ENCODE measurements at places on chromosomes 7 and 10. TPM values are rescaled to one million over a fixed set of nuclear protein-coding genes. Genes with fewer than 3 reads are reported as not detected.

DNA sequence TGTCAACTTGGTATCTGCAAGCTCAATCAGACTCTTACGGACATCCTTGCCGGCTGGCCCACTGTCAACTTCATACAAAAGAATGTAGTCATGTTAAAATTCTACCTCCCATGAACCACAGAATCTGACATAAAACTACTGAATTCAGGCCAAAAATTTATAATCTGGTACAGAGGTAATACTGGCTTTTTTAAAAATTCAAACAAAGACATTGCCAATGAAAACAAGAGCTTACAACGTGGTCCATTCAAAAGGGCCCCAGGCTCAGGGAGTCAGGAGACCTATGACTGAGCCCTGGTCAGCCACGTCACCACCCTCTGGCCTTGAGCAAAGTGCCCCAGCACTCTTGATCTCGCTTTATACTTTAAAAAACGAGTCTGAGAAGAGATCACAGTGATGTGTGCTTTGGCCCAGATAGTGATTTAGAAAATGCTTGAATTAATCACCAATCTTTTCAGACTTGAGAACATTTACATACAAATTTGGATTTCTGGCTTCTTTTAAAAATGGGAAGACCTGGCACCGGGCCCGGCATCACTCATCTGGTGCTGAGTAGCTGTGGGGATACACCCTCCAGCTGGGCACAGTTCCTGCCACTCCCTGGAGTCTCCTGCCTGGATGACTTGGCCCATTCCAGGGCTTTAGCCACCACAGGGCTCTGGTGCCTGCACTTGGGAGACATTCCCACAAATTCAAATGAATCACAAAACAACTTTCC is 94.1 kb downstream of the PIP4K2A start:
- DNase-seq = no peak

DNA sequence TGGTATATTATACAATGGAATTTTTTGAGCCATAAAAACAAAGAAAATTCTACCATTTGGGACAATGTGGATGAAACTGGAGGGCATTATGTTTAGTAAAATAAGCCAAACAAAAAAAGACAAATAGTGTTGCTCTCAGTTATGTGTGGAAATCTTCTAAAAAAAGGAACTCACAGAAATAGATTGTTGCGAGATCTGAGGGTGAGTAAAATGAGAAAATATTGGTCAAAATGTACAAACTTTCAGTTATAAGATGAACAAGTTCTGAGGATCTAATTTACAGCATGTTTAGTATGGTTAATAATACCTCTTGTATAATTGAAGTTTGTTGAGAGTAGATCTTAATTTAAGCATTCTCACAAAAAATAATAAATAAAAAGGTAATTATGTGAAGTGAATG is 291.2 kb downstream of the KIF20B start:
- no peak for DNase-seq

- no peak for DNase-seq
These were observed 617.5 kb downstream of the SDK1 start for GRCh38 chr7:3918576-3918975.

The ELAPOR2 gene
- polyA plus RNA-seq = 8.2 TPM

DNA sequence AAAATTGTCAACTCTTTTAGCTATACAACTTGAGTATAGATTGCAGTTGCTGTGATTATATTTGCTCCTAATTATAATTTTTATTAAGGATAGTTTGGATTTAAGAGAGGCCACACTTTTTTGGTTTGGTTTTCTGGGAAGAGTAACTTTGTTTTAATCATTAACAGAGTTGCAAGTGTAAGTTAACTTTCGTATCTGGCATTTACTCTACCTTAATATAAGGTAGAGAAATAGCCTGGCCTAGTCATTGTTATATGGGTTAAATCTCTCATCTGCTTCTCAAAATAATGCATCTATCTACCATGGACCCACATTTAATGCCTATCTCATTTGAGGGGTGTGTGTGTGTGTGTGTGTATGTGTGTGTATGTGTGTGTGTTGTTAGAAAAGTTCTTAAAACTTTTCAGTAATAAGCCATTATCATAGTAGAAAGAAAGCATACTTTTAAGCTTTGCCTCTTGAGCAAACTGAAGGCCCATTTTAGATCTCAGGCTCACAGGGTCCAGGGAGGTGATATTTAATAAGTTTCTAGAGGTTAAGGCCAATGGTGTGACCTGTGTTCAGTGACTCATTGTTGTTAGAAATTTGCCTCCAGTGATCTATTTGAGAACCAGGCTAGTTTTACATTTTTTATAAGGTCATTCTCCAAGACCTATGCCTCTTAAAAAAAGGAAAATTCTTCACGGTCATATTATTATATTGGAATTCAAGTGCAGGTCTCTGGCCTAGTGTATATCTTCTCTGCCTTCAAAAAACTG is 10.9 kb upstream of the TEX47 start:
- DNase-seq = no peak

DNA sequence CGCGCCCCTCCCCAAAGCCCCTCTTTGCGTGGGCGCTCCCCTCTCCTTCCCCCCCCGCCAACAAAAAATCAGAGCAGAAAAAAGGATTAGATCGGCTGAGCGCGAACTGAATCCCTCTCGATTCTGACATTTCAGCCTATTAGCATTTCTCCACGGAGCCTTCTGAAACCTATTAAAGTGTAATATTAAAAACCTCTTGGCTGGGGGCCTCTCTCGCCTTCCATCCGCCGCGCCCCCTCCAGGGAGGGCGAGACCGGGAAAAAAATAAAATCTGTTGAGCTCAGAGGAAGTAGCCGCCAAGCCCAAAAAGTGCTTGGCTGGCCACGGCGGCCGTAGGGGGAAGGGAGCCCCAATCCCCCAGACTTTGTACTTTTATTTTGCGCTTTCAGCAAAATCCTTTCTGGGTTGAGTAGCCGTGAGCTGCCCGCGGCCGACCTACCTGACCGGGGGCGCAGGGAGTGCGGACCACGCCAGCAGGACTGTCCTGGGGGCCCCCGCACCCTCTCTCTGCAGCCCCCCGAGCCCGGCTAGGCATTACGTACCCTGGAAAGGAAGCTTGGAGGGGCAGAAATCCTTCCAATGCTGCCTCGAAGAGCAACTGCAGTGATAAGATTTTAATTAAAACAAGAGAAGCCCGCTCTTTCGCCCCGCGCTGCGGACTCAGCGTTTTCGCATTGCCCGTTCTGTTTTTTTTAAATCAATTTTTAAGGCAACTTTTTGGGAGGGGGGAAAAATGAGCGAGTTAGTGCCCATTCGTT is 1.3 kb upstream of the TNRC18 start:
- peak; percentile 86 for DNase-seq

The SLC26A3 gene
- 176 TPM for polyA plus RNA-seq

- no peak for DNase-seq
These were observed 19.2 kb downstream of the ITPRIP start for GRCh38 chr10:104318810-104319741.

DNA sequence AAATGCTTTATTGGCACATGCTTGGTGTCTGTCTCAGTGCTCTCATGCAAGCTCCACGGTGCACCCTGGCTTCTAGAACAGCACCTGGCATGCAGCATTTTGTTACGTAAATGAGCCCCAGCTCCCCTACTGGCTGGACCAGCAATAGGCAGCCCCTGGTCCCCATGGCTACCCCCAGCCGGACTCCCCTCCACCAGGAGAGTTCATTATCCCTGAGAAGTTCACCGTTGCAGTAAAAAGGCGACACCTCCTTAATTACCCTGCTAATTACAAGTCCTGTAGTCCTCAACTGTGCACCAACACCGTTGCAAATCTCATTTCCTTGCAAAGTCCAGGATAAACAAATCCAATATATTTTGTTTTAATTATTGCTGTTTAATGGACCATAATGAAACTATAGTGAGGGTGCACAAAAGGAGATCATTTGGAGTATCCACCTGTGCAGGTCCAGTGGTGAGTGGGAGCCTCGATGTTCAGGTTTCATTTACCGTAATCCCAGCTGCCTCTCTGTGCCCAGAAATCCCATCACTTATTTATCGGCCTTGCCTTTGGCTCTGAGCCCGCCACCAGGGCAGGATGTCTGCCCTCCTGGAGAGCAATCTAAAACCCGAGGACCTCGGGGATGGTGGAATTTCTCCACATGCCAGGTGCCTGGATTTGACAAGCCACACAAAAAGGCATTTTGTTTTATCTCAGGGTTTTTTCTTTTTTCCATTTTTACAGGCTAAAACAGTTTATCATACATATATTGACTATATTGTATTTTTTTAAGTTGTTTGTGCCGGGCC is 12.8 kb upstream of the DRGX start:
- DNase-seq = no peak

DNA sequence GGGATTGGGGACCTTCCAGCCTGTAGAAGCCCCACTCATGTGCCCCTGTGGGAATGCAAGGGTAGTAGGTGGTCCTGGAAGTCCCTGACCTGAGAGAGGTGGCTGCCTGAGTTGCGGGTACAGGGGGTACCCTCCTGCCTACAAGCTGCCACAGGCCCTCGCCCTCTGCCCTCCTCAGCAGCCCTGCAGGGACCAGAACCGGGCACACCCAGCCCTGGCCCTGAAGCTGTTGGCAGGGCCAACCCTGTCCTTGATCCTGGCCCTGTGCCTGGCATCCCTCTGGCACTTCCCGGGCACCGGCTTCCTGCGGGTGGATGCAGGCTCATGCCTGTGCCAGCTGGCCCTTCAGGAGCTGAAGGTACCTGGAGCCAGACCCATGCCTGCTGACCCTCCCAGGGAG is 54.9 kb upstream of the ELN start:
- DNase-seq = no peak

The PTN gene
- polyA plus RNA-seq = 98.3 TPM

GRCh38 chr7:84914598-84914997 is 272.3 kb downstream of the SEMA3D start:
- DNase-seq = no peak

The RALA gene
- polyA plus RNA-seq = 38.7 TPM

The OR6V1 gene
- not detected for polyA plus RNA-seq

- no peak for DNase-seq
These were observed 59.8 kb downstream of the C10orf120 start for GRCh38 chr10:122639801-122640200.

The LRRN3 gene
- 7.1 TPM for polyA plus RNA-seq

GRCh38 chr7:12802070-12802469 is 114.6 kb downstream of the ARL4A start:
- peak; percentile 87 for DNase-seq

DNA sequence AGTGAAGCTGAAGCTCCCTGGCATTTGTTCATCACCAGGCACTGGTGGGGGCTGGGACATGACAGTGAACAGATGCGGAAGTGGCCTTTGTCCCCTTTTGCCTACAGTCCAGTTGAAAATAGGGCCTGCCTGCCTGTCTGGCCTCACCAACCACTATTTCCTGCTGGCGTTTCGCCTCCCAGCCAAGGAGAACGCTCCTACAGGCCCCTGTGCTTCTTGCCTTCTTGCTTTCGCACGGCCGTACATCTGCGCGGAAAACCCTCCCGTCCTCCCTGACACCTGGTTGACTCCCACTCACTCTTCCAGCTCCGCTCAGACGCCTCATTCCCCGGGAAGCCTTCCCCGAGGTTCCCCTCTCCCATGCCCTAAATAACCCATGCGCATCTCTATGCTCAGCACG is 317.3 kb downstream of the PRPF18 start:
- DNase-seq = no peak

The EPO gene
- 0.19 TPM for polyA plus RNA-seq

DNA sequence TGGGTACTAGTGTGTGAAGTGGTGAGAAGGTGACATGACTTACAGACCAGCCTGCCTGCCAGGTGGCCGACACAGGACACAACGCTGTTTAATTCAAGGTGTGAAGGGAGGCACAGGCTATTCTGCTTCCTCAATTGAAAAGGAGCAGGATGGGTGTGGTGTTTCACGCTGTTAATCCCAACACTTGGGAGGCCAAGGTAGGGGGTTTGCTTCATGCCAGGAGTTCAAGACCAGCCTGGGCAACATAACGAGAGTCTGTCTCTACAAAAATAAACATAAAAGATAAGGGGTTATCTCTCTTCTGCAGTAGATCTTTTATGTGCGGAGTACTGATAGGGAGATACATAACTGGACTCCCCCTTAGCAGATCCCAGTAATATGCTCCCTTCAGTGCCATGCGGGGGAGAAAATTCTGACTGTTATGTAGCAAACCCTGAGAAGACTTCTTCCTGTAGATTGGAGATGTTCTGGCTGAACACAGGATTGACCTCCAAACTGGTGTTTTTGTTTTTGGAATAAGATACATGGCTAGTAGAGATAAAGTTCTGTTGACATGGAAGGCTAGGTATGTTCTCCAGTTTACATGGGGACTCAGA is 63.2 kb downstream of the CCNY start:
- no peak for DNase-seq

- DNase-seq = no peak
These were observed 30.0 kb upstream of the AP5Z1 start for GRCh38 chr7:4745265-4745919.

The AGR2 gene
- 527 TPM for polyA plus RNA-seq

- no peak for DNase-seq
These were observed 58.5 kb downstream of the RASGEF1A start for GRCh38 chr10:43208147-43209073.

The FAM131B gene
- polyA plus RNA-seq = 5.8 TPM

The LRRD1 gene
- polyA plus RNA-seq = 0.19 TPM

The GATA3 gene
- polyA plus RNA-seq = 0.84 TPM

- DNase-seq = no peak
These were observed 84.7 kb downstream of the MMRN2 start for GRCh38 chr10:86872757-86873156.

DNA sequence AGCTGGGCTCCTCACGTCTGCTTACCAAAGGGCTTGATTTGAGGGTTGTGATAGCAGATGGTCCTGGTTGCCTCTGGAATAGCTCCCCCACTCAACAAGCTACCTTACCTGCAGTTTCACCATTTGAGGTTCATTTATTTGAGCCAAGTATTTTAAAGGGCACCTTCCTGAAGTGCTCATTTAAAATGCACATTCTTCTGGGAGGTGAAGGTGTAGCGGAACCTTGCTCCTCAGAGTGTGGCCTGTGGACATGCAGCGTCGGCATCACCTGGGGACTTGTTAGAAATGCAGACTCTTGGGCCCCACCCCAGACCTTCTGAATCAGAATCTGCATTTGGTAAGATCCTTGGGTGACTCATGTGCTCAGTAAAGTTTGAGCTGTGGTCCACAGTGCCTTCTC is 2.3 kb downstream of the CDH23 start:
- no peak for DNase-seq

- peak; percentile 70 for DNase-seq
These were observed 844 bp downstream of the XPNPEP1 start for GRCh38 chr10:109922358-109922975.

DNA sequence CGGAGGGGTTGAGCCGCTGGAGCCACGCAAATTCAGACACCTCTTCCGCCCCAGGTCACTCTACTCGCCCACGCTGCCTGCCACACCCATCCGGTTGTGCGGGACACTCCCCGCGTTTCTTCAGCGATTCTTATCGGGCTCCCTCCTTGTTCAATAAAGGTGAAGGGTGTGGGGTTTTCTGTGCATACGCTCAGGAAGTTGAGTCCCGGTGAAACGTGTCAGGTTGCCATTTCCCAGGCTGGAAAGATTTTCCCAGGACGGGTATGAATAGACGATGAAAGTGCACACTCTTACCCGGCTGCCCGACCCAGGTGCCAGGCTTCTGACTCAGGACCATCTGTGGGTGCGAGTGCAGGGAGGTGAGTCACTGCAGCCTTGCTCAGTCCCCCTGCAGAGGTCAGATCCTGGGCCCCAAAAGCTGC is 22.0 kb downstream of the KLF6 start:
- no peak for DNase-seq

- no peak for DNase-seq
These were observed 184.7 kb downstream of the DOCK4 start for GRCh38 chr7:112021379-112022044.

- no peak for DNase-seq
These were observed 134.9 kb downstream of the SH3PXD2A start for GRCh38 chr10:103720328-103720963.

GRCh38 chr7:74449809-74450397 is 3.8 kb upstream of the GTF2IRD1 start:
- DNase-seq = no peak

The UCN3 gene
- polyA plus RNA-seq = 11.4 TPM

The NYAP1 gene
- 3.5 TPM for polyA plus RNA-seq

The MBL2 gene
- 0.09 TPM for polyA plus RNA-seq
